ENCODE measurements at places on chromosomes 1 and 21.
A peak's percentile ranks its signal among the peaks of the same experiment; 100 is the strongest.

- peak; percentile 42 for DNase-seq
These were observed 45.1 kb downstream of the CDC7 start for GRCh38 chr1:91545506-91546300.

DNA sequence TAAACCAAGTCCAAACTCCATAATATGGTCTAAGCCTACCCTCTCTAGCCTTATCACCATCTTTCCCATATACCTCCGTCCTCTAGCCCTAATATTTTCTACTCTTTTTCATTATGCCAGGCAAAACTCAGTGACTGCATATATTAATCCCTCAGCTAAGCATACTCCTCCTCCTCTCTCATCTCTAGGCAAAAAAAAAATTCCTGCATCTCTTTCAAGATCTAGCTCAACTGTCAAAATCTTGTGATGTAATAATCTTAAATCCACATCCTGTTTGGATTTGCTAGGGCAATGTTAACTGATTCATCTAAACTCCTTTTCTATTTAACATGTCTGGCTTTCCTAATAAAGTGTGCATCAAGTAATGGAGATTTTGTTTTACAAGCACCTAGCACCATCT lies 20.4 kb downstream of the PRPF38A start:
- DNase-seq, result no peak

- DNase-seq, result no peak
These were observed 36.4 kb upstream of the BCL9 start for GRCh38 chr1:147504801-147505311.

- no peak for DNase-seq
These were observed 238.1 kb downstream of the LRRC40 start for GRCh38 chr1:69967245-69967766.

DNA sequence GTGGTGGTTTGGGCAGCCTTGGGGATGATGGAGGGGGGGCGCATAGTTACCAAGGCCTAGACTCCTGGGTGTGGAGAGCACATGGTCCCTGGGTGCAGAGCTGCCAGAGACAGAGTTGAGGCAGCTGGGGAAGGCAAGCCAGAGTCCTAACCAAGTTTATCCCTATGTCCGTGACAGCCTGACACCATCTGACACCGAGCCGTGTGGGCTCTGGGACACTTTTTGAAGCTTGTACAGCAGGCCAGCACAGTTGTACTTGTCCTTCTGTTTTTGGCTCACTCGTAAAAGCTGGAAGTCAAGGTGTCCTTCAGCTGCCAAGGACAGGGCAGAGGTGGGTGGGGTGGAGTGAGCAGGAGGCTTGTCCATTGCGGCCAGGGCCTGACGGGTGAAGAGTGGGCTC lies 28.5 kb downstream of the SLC26A9 start:
- DNase-seq, result no peak

GRCh38 chr1:2459757-2460156 lies 16.3 kb upstream of the PLCH2 start:
- DNase-seq, result no peak

DNA sequence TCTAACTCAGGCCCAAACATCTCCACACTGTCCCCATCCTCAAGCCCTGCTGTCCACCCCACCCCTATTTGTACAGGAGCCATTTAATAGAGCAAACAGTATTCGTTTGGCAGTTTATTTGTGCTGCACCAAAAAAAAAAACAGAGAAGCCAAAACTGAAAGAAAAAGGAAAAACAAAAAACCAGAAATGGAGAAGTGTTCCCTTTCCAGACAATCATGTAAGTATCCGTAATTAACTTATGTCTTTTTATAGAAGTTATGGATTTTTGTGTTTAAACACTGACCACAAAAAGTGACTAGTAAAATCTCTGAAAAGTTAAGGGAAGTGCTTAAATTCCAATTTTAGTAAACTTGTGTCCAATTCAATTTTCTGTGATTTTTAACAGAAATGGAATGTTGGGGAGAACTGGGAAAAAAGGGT lies 40.4 kb upstream of the ZBTB18 start:
- no peak for DNase-seq

GRCh38 chr1:3553166-3553939 lies 58.0 kb downstream of the MEGF6 start:
- DNase-seq, result no peak

DNA sequence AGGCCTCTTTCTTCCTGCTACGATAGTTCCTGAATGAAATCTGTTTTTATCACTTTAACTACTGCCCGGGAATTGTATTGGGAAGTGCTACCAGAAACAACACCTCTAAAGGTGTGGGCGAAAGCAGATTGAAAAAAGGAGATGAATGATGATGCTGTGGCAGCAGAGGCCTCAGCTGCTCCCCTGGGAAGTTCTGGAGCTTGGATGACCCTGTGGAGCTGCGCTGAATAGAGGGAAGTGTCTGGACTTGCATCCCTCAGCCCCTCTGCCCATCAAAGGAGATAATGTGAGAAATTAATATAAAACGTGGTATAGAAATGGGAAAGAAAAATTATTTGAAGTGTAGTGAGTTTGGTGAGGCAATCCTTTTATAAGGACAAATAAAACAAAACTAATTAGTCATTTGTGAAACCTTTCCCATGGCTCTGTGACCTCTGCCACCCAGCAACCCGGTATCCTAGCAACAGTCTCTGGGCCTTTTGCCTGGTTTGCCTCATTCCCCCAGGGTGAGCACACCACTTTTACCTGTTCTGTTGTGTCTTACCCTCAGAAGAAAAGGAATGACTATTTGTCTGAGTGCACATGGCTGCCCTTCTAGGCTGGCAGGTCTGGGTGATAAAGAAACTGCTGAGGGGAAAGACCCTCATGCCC lies 21.3 kb downstream of the OVAAL start:
- no peak for DNase-seq

- peak; percentile 68 for DNase-seq
These were observed 28.6 kb downstream of the AGPAT3 start for GRCh38 chr21:43893536-43894205.

DNA sequence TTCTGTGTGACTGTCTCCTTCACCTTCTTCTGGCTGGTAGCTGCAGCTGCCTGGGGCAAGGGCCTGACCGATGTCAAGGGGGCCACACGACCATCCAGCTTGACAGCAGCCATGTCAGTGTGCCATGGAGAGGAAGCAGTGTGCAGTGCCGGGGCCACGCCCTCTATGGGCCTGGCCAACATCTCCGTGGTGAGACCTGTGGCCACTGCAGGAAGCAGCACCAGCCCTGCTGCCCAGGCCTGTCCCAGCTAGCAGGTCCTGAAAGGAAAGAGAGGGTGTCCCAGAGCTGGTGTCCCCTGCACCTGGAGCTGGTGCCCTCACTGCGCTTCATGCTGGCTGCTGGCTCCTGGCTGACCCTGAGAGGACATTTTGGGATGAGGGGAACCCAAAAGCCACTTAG lies 5.9 kb upstream of the ATXN7L2 start:
- DNase-seq, result no peak

DNA sequence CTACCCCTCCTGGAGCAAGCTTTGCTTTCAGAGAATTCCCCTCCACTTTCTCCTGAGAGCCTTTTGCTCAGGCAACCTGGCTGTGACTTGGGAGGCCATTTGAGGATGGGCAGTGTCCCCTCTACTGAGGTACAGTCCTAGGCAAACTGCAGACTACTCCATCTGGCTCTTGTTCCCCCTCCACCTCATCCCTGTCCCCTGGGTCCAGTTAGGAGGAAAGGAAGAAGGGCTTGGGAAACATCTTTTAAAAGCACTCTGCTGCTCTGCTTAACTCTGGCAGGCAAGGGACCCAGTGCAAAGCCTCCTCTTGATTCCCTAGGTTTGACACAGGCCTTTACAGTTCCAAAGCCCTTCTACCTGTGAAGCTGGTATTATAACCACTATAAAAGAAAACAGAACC lies 108.2 kb downstream of the NAV1 start:
- DNase-seq, result no peak

GRCh38 chr21:17782051-17782450 lies 37.1 kb downstream of the C21orf91 start:
- DNase-seq, result no peak

DNA sequence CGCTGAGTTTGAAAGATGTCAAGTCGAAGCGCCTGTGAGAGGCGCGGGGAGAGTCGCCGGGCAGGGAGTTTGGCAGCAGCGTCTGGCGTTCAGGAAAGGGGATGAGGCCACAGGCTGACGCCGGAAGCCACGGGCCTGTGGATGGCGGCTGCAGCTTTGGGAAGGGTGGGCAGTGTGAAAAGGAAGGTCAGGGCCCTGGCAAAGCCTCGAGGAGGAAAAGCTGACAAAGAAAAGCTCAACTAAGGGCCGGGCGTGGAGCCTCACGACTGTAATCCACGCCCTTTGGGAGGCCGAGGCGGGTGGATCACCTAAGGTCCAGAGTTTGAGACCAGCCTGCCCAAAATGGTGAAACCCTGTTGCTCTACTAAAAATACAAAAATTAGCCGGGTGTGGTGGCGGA lies 25.2 kb upstream of the COX20 start:
- DNase-seq, result no peak

Measured in stimulated activated effector memory CD8-positive, alpha-beta T cell treated with anti-CD3 and anti-CD28 coated beads, Interleukin-12 subunit alpha, Interleukin-12 subunit beta, amount 100 ng/mL, for 72 hours (primary cell).